ENCODE measurements at places on chromosomes 5 and 9.

DNA sequence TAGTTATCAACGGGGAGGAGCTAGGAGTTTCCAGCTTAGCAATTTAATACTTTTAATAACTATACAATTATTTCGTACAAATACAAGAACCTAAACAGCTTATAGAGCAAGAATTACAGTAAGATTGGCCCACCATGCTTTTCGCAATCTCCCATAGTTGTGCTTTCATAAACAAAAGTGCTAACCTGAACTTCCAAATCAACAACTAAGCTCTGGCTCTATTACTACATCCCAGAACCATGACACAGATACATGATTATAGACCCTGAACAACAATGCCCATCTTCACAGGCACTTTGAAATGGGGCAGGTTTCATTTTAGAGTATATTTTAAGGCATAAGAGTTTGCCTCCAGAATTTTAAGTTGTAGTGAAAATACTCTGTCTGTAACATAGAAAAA is 203.5 kb downstream of the DMRTA1 start:
- no peak for DNase-seq

DNA sequence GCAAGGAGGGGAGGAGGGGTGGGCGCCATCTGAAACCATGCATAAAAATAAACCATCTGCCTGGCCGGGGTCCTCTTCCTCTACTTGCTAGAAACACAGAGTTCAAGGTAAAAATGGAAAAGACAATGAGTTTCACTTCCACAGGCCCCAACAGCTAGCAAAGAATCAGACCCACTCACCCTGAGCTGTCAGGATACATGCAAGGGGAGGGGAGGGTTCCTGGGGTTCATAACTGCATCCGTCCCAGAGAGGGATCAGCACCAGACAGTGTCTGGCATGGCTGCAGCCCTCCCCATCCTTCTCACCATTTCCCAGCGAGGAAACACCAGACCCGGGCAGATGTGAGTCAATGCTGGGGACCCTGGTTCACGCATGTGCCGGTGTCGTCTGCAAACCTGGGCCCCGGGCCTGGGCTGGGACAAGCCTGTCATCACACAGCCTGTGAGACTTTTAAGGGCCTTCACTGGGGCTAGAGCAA is 55.4 kb downstream of the SEMA4D start:
- DNase-seq, result peak; percentile 21

- peak; percentile 45 for DNase-seq
Observed at GRCh38 chr9:115144706-115145105, 26.7 kb upstream of the TNC start.

DNA sequence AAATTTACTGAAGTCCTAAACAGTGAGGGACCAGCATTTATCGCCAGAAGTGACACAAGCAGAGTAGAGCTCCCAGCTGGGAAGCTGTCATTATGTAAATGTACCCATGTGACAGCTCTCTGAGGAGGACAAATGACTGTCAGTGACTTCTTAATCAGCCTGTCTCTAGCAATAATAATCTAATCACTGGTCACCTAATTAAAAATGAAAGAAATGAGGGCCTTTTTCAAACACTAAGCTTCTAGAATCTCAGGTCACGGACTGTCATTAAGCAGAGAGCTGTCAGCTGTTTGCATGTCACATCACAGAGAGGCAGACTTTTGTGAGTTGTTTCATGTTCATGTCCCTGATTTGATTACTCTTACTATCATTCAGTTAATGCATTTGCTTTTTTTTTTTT is 77.9 kb upstream of the FBXL17 start:
- no peak for DNase-seq

DNA sequence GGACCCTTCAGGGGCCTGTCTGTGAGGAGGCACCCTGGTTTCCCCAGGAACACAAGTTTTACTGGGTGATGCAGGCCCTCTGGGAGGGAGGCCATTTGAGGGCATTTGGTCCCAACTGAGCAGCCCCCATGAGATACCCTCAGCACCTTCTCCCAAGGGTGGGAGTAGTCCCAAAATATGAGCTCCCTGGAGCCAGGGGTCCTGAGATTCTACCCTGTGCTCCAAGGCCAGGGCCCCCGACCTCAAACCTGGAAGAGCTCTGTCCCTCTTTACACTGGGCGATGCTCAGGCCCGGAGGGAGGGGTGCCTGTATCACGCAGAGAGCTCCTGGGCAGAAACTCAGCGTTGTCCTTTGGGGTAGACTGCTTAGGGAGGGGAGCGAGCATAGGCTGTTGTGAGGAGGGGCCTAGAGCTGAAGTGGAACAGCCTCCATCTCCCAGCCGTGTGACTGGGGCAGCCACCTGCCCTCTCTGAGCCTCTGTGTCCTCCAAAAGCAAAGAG is 64.0 kb upstream of the SYNPO start:
- no peak for DNase-seq

All from brain microvascular endothelial cell (primary cell).